Aortic smooth muscle cell (primary cell): ENCODE measurements at places on chromosomes 12 and 14. TPM values are rescaled to one million over a fixed set of nuclear protein-coding genes. Genes with fewer than 3 reads are reported as not detected.

Gene FAM181A
- not detected in 2 replicates for total RNA-seq

Gene TMEM121
- total RNA-seq, result 8.3 and 11.8 TPM in 2 replicates

Gene ATL1
- 4.2 and 4.4 TPM in 2 replicates for total RNA-seq

Gene KRT75
- not detected in 2 replicates for total RNA-seq

Gene ZNF10
- 7.7 and 10.4 TPM in 2 replicates for total RNA-seq

Gene GDF3
- total RNA-seq, result not detected in 2 replicates

Gene CCDC91
- total RNA-seq, result 29.1 and 32.0 TPM in 2 replicates

Gene TMPRSS12
- total RNA-seq, result not detected in 2 replicates

Gene ZFHX2
- under 0.01 and 0.06 TPM in 2 replicates for total RNA-seq

Gene KICS2
- 3.7 and 5.0 TPM in 2 replicates for total RNA-seq

Gene PTCSC3
- total RNA-seq, result not detected in 2 replicates

Gene PROX2
- total RNA-seq, result not detected in 2 replicates

Gene PTPRB
- 2.4 and 2.5 TPM in 2 replicates for total RNA-seq

Gene IL26
- total RNA-seq, result 0.13 TPM in 1 of 2 replicates, not detected in the other

Gene DENND5B
- total RNA-seq, result 10.2 and 11.5 TPM in 2 replicates

Gene PLEK2
- 2.2 and 2.9 TPM in 2 replicates for total RNA-seq

Gene DIO2
- total RNA-seq, result 47.3 and 161 TPM in 2 replicates

Gene KLRG1
- 0.37 and 0.53 TPM in 2 replicates for total RNA-seq

Gene PIANP
- 0.13 TPM in 1 of 2 replicates, not detected in the other for total RNA-seq
